T-helper 2 cell treated with Interferon-gamma antibody and Interleukin-4, amounts not matched to agents 5 μg/mL and 100 μg/mL, for 36 hours (primary cell): ENCODE measurements at places on chromosomes 2 and 18.

GRCh38 chr18:79575891-79576685, 103.5 kb upstream of the CTDP1 start:
- DNase-seq, result no peak

DNA sequence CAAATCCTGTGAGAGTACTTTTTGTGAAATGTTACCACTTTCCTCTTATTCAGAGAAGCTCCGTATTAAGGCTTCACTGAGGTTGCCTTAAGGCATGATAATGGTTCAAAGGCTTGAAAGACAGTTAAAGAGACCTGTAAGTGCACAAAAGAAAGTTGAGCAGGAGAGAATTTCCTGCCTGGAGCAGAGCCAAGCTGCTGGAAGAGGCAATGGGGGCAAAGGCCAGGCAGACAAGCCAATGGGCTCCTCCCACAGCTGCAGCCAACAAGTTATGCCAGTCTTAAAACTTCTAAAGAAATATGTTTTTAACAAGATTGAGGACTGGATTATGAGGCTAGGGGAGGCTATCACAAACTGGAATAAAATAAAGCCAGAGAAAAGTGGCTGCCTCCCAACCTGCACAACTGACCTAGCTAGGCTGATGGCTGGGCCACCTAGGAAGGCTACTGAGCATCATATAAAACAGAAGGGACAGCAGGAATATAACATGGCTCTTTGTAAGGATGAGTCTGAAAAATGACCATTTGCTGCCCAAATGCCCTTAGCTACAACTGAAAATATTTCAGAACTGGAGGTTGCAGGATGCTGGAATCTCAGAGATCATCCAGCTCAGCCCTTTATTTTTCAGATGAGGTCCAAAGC, 2.1 kb downstream of the IL1B start:
- no peak for DNase-seq

DNA sequence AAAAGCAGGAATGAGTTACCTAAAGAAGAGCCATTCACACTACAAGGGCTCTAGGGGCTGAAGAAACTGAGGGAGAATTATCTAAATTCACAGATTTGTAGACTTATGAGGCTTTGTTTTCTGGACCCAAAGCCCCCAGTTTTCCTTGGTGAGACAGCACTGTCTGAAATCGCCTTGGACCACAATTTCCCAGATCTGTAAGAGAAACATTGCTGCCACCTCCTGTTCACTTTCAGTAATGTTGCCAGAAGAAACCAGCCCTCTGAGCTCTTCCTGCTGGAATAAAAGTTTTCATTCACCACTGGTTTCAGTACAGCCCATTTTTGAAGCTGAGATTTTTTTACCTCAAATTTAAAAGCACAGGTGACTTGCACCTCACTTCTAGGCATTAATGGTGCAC, 169.2 kb downstream of the CDH20 start:
- DNase-seq, result no peak

GRCh38 chr18:9418047-9418690, 57.1 kb upstream of the RALBP1 start:
- no peak for DNase-seq

DNA sequence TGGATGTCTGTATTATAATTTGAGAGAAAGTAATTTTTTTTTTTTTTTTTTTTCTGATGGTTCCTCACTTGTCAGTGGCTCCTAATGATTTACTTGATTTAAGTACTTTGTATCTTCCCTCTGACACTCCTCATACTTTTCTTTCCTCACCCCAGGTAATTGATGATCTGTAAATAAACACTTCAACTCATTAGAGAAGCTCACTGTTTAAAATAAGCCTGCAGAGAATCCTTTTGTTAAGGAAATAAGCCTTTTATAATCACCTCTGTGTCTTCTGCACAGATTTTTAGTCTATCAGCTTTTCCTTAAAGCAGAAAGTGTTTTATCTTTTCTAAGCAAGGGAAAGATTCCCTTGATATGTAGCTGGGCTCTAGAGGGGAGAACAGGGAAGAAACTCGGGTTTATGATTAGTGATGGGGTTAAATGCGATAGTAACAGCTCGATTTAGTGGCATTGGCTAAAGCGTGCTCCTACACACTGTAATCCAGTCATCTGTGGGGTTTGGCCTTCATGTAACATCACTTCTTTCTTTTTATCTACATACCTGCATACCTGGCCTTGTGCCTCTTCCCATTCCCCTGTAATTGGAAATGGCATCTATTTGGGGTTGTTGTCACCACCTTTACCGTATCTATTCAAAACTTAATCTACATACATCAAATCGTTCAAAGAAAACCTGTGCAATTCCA, 60.1 kb upstream of the LRRTM1 start:
- DNase-seq, result no peak

- DNase-seq, result no peak
These were observed 75.2 kb downstream of the COBLL1 start for GRCh38 chr2:164766216-164766953.

- no peak for DNase-seq
These were observed 129.7 kb downstream of the BARD1 start for GRCh38 chr2:214679736-214680135.
